ENCODE measurements at places on chromosomes 3 and 15.

DNA sequence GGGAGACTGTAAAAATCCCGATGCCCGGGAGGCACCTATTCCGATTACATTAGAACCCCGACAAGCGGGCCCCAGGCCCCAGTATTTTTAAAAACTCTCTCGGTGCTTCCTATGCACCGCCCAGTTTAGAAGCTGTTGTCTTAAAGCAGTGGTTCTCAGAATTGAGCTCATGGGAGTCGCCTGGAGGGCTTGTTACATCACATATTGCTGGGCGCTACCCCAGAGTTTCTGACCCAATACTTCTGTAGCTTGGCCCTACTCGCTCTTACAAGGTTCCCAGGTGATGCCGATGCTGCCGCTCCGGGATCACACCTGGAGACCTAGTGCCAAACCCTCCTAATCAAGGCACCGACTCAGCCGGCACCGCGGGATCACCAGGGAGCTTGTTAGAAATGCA is 35.2 kb downstream of the CPN2 start:
- DNase-seq: no peak

DNA sequence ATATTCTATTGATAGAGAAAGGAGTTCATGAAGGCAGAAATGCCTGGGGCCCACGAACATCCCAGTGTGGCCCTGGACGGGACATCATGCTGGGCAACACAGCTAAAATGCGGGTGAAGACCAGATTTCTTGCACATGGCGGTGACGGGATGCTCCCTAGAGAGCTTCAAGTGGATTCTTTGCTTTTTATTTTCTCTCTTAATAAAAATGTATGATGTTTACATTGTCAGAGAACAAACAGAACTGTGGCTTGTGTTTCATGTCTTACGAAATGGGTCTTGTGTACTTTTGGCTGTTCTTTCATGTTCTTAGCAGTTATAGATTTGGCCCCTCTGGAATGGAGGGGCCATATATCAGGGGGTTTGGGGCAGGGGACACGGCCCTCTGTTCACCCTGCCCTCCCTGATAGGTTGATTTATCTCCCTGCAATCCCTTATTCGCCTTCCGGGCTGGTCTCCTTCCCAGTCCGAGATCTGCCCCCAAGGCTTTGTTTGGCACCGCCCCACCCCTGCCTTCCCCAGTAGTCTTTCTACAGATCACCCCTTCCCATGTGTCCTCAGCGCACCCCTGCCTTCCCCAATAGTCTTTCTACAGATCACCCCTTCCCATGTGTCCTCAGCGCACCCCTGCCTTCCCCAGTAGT is 68.7 kb upstream of the CGNL1 start:
- DNase-seq: no peak

GRCh38 chr3:34159613-34160420 is 361.4 kb downstream of the PDCD6IP start:
- no peak for DNase-seq

- no peak for DNase-seq
Observed at GRCh38 chr3:160129459-160130061, 95.7 kb upstream of the C3orf80 start.

GRCh38 chr3:158671821-158672214 is 630 bp downstream of the LXN start:
- DNase-seq: no peak

GRCh38 chr3:72418244-72418643 is 430.0 kb downstream of the SHQ1 start:
- peak; percentile 54 for DNase-seq

DNA sequence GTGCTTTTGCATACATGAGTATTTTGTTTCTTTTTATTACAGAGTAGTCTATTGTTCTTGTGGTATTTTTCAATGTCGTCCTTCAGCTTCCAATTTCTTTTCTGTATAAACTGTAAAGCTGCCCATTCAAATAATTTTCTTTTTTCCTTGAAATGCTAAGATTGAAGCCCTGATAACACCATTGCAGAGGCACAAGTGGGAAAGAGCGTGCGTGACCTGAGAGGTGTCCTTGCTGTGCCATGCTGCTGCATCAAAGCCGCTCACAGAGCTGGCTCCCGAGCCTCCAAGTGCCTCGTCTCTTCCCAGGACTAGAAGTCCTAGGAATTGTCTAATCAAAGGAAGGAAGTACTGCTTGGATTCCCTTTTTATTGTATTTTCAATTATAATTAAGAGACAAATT is 101.9 kb upstream of the PFN2 start:
- DNase-seq: no peak

DNA sequence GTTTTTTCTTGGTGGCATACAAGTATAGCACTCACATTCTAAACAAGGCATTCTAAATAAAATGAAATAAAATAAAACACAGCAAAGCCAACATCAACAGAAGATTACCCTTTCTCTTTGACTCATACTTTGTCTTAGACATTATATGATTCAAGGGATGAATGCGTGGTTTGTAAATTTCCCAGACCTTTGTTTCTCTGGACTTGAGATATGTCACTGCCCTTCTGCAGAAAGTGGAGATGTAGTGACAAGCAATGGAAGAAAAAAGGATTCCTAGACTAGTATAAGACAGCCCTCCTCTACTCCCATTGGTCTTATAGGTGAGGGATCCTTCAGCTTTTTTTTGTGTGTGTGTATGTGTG is 22.4 kb downstream of the NANOGP8 start:
- no peak for DNase-seq

GRCh38 chr15:31316135-31316795 is 10.4 kb upstream of the KLF13 start:
- DNase-seq: no peak

GRCh38 chr3:14154895-14155440 is 23.4 kb downstream of the XPC start:
- no peak for DNase-seq

DNA sequence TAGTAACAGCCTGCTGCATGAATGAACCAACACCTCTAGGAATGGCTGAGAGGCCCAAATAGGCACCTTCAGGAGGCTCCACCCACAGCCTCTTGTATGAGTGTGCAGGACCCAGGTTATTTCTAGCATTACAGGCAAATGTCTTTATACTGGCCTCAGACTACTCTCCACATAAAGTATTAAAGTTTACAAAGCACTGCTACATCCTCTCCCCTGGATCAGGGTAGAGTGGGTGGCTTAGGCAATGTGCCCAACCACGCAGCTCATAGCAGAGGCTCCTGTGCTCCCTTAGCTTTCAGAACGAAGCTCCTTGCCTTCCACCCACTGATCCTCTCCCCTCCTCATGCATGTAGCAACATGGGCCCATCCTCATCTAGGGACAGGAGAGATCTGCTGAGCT is 16.3 kb downstream of the TMEM43 start:
- DNase-seq: no peak

- peak; percentile 48 for DNase-seq
Observed at GRCh38 chr15:80999623-81000036, 1.1 kb upstream of the TLNRD1 start.

DNA sequence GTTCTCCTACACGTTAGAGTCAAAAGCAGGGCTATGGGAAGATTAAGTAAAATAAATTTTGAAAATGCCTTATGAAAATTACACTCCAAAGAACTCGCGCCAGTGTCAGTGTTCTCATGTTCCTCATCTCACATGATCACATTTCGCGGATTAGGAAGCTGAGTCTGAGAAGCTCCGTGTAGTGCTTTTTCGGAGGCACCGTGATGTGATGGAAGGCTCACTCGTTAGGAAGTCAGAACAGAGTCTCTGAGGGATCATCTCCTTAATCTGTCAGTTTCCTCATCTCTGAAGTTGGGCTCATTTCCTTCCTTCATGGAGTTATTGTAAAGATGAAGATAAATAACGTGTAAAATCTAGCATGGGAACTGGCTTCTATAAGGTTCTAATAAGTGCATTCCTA is 3.2 kb downstream of the ADIPOQ start:
- no peak for DNase-seq

- no peak for DNase-seq
Observed at GRCh38 chr3:23193831-23194230, 9.3 kb upstream of the UBE2E2 start.

DNA sequence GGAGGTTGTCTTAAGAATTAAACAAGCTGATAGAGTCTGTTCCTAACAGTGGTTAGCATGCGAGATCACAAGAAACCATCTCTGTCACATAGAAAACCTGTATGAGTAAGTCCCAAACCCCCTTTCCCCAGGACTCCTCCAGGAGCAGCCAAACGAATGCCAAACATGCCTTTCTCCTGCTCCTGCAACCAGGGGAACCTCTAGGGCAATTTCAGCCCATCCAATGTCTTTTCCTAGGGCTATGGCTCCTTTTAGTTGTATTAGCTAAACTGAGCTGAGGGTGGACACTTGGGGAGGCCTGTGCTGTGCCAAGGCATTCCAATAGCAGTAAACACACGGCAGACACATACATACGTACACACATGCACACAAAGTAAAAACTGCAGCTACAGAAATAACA is 36.5 kb upstream of the TIMP4 start:
- no peak for DNase-seq

- no peak for DNase-seq
Observed at GRCh38 chr3:1179146-1179545, 86.3 kb downstream of the CNTN6 start.

- DNase-seq: no peak
Observed at GRCh38 chr3:29486917-29487316, 206.0 kb downstream of the RBMS3 start.

DNA sequence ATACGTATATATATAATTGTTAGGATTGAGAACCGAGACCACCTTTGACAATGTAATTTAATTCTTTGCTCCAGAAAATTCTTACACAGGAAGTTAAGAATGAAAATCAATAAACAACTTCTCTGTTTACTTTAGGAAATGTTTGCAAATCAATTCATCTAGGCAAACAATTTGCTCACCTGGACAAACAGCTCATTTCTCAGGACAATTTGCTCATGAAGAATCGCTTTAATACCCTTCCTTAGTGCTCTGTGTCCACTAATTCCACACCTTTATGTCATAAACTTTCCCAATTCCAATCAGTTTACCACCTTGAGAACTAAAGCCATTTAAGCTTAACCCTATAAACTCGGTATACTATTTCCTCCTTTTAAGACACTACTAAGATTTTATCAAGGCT is 292.2 kb downstream of the BCHE start:
- no peak for DNase-seq

DNA sequence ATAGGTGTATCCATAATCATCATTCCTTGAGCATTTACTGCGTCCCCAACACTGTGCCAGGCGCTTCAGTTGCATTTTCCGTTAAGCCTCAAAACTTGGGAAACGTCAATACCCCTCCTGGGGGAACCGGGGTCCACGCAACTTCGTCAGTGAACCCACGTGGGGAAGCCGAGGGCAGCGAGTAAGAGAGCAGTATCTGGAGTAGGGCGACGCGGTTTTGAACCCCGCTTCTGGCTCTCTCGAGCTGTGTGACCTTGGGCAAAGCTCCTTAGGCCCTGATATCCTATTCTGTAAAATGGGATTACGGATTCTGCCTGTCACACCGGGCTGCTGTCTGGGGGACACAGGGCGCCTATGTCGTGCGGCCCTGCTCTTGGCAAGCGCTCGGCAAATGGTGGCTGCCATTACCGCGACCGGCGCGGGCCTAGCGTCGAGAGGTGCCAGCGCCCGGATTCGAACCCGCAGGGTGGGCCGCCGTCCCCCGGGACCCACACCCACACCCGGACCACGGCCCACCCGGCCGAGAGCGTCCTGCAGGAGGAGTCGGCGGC is 590 bp downstream of the POLG start:
- no peak for DNase-seq

GRCh38 chr3:7447197-7447769 is 586.4 kb downstream of the GRM7 start:
- DNase-seq: no peak

DNA sequence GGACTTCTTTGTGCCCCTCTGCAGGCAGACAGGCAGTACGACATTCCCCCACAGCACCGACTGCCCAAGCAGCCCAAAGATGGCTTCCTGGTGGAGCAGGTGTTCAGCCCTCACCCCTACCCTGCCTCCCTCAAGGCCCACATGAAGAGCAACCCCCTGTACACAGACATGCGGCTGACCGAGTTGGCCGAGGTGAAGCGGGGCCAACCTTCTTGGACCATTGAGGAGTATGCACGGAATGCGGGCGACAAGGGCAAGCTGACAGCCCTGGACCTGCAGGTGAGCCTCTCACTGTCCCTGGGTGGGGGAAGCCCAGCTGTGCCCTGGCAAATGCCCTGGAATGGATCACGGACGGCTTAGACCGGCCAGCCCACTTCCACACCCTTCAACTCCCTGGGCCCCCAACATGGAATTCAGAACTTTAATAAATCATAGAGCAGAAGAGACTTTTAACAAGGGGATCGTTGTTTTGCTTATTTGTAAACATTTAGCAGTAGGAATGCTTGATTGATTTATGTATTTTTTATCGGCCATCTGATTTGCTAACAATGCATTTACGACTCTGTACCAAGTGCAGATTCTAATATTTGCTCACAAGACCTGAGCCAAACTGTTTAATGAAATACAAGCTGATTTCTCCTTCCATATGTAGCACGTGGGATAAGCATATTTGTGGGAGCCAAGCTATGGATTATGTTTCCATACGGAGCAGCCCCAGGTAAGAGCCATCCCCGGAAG is 31.1 kb downstream of the MINAR1 start:
- no peak for DNase-seq

GRCh38 chr15:69704700-69705099 is 252.1 kb downstream of the RPLP1 start:
- no peak for DNase-seq

GRCh38 chr3:66419036-66419435 is 81.8 kb downstream of the LRIG1 start:
- no peak for DNase-seq

GRCh38 chr3:41339758-41340157 is 140.5 kb downstream of the CTNNB1 start:
- no peak for DNase-seq

GRCh38 chr3:134659391-134660045 is 8.7 kb upstream of the KY start:
- no peak for DNase-seq

- no peak for DNase-seq
Observed at GRCh38 chr3:100269410-100270214, 8.8 kb downstream of the TBC1D23 start.

DNA sequence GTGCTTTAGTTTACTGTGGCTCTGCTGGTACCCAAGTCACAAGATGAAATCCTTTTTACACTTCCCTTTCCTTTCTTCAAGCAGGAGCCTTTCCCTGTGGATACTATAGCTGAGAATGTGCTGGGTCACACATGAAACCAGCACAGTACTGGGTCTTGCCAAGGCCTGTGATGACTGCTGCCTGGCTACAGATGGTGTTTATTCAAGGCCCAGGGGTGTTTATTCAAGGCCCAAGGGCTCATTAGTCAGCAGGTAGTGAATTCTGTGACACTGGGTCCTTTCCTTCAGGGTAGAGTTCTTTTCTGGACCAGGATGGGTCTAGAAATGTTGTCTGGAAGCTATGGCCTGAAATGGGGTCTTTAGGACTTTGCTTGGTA is 99.4 kb downstream of the SH3GL3 start:
- DNase-seq: no peak

DNA sequence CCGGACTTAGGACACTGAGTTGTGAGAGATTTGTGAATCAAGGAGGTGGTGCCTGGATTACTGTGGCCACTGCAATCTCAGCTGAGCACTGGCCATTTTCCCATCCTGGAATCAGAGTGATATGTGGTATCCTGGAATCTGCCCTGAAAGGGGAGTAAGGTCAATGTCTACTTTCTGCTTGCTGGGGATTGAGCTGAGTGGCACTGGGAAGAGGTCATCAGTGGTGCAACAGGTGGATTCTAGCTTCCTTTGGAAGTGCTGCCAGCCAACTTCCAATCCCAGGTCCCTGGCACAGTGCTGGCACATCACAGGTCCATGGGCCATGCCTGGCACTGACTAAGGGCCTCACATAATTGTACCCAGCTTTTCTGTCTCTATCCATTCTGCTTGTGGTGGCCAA is 20.6 kb upstream of the TSEN2 start:
- no peak for DNase-seq

- no peak for DNase-seq
Observed at GRCh38 chr15:40103864-40104271, 4.8 kb downstream of the BMF start.
